ENCODE measurements at places on chromosomes 13 and 19.

DNA sequence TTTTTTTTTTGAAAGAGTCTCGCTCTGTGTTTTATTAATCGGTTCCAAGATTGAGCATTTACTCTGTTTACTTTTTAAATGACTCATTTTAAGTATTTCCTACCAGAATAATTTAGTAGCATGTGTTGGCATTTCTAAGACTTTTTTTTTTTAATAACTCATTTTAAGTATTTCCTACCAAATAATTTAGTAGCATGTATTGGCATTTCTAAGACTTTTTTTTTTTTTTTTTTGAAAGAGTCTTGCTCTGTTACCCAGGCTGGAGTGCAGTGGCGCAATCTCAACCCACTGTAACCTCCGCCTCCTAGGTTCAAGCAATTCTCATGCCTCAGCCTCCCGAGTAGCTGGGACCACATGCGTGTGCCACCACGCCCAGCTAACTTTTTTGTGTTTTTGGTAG lies 13.1 kb downstream of the SETDB2 start:
- peak; percentile 50 for DNase-seq

GRCh38 chr13:79423340-79423739 lies 17.3 kb upstream of the RBM26 start:
- DNase-seq: no peak

DNA sequence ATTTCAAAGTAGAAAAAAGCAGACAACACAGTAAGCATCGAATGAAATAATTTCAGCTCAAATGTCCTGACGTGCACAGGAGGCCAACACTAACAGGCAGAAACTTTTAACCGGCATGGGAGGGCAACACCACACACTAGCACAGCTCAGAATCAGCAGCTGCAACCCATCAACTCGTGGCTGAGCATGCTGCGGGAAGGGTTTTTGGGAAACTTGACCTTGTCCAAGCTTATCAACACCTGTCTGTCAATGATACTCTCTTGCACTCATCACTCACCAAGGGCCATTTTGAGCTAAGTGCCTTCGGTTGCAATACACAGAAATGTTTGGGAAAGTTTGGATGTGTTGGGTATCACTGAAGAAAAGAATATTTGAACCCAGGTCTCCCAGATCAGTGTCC lies 483.7 kb downstream of the TSHZ3 start:
- DNase-seq: no peak

- no peak for DNase-seq
Measured at GRCh38 chr13:110300090-110300815, 6.7 kb downstream of the COL4A1 start.

DNA sequence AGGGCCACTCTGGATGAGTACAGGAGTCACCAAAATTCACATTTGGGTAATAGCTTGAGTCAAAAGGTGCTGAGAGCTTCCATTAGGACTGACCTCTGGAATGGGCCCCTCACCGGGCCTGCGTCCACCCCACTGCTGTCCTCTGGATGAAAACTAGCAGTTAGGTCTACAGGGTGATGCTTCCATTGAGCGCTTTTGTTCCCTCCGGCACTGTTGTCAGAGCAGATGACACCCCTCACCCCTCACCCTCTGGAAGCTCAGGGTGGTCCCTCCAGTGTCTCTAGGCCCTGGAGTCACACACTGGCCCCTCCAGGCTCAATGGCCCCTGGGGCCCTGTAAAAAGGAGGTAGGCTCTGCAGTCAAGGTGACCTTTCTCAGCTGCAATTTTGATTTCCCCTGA lies 187.8 kb upstream of the GPR12 start:
- DNase-seq: no peak

GRCh38 chr13:50783066-50783465 lies 60.4 kb downstream of the DLEU7 start:
- DNase-seq: no peak

GRCh38 chr13:50375792-50376191 lies 360.5 kb downstream of the KCNRG start:
- peak; percentile 90 for DNase-seq

GRCh38 chr19:56125806-56126590 lies 4.9 kb upstream of the ZNF787 start:
- no peak for DNase-seq

DNA sequence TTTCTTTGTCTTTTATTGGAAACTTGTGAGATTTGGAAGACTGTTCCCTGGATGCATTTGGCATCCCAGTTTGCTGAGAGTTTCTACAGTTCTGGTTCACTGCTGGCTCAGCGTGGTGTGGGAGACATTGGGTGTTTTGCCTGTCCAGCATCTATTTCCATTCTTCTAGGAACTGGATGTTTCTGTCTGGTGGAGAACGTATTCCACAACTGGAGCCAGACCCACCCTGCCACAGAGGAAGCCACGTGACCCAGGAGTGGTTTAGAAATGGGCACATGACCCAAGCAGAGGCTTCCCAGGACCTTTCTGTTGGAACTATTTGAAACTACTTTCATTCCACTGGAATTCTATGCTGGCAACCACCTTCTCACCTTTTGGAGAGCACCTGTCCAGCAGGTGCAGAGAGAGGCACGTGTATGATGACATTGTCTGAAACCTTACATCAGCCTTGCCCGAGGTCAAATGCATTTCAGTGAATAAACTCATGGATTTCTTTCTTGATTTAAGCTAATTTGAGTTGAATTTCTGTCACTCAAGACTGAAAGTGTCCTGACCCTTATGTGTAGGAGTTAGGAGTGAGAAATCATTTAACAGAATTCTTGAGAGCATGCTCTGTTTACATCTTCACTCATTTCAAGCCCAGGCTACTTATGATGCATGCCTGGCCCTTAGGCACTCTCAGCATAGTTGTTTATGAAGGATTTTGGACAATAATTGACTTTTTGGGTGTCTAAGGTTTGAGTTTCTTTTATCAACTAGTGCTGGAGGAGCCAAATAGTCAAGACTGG lies 121.8 kb downstream of the AKAP11 start:
- no peak for DNase-seq

DNA sequence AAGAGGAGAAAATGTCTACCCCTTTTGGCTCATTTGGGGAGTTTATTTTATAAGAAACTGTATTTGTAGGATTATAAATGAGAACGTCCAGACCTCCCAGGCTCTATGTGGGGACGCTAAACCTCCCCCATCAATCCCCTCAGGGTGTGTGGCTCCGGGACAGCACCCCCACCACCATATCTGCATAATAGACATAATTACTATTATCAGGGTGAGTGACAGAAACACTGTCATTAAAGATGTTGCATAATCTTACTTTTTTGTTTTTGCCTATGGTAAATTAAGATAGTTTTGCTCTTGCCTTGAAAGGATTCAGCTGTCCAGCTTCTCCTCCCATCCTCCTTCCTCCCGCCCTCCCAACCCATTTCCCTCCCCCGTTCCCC lies 93.3 kb downstream of the NUFIP1 start:
- DNase-seq: no peak

DNA sequence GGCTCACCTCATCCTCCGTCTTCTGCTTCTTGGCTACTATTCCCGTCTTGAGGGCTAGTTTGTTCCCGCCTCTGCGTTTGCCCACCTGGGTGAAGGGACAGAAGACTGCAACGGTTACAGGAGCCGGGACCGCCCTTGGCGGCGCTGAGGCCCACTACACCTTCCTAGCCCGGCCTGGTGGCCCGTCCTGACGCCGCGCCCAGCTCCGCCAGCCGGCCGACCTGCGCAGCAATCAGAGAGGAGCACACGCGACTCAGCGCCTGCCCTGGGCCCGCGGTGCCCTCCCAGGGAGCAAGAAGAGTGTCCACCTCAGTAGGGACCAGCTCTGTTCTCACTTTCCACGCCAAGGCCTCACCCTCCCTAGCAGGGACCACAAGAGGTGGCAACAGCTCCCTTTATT lies 3.1 kb downstream of the TRIR start:
- no peak for DNase-seq

DNA sequence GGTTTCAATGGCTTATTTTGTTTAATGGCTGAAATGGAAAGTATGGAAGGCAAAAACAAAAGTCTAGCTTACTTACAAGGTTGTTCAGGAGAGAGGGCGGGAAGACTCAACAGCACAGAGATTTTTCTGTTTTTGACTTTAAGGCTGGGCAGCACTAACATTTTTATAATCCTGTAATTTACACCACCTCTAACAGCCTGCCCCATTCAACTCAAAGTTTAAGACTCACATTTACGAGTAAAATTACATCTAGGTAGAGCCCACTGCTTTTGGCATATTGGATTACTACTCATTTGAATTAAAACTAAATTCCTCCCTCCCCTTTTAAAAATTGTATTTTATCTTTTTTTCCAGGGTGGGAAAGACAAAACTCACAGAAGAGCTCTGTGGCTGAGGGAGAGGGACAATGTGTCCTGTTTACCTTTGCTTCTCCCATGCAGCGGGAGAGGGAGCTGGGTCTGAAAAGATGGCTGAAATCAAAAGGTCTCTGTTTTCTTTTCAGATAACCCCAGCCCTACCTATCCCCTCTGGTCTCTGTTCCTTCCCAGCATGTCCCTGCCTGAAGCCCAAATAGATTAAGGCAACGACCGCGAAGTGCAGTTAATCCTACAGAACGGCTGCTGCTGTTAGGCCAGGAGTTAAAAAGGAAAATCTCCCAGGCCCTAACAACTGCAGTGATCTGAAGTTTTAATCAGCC lies 6.6 kb downstream of the EFNB2 start:
- no peak for DNase-seq

DNA sequence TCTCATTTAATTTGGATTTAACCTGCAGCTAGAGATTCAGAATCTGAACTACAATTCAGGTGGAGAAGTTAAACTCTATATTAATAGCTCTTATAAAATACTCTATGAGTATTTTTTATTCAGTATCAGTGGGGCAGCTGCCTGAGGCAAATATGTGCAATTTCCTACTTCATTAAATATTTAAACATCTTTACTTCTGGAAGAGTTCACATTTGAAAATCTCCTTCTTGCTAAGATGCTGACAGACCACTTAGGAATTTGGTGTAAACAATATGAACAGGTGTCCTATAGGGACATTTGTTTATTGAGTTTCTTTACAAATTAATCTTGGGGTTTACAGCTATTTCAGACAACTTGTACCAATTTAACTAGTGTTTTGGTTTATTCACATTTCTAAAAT lies 20.4 kb downstream of the STARD13 start:
- no peak for DNase-seq

- no peak for DNase-seq
Measured at GRCh38 chr19:23774106-23774505, 15.4 kb upstream of the ZNF681 start.

GRCh38 chr13:33033986-33034385 lies 17.8 kb downstream of the KL start:
- no peak for DNase-seq

DNA sequence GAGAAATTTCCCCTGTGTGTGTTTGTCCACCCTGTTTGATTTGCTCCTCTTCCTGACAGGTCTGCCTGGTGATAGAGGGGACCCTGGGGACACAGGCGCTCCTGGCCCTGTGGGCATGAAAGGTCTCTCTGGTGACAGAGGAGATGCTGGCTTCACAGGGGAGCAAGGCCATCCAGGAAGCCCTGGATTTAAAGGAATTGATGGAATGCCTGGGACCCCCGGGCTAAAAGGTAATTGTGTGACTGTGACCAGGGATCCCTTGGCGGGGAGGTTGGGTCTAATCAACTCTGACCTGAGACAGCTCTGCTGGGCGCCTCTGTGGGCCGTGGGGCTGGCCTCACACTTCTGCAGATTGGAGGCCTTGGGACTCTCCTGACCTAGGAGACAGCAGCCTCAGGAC lies 81.4 kb downstream of the RAB20 start:
- DNase-seq: no peak

- no peak for DNase-seq
Measured at GRCh38 chr19:2345076-2345475, 15.0 kb upstream of the TMPRSS9 start.

DNA sequence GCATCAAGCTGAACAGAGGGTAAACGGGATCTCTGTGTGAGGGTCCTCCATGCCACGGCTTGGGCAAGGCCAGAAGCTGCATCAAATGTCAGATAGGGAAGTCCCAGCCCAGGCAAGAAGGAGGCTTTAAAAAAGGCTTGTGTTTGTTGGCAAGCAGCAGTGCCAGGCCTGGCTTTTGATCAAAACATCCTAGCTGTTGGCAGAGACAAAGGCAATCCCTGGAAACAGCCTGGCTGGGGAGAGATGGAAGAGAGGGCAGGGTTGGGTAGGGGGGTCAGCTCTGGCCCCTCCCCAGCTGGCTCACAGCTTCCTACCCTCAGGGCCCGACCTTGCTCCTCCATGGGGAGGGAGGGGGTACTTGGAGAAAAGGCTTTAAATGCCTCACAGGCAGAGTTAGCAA lies 61.8 kb upstream of the KCTD15 start:
- no peak for DNase-seq

- no peak for DNase-seq
Measured at GRCh38 chr19:18329035-18329376, 6.1 kb upstream of the LSM4 start.

DNA sequence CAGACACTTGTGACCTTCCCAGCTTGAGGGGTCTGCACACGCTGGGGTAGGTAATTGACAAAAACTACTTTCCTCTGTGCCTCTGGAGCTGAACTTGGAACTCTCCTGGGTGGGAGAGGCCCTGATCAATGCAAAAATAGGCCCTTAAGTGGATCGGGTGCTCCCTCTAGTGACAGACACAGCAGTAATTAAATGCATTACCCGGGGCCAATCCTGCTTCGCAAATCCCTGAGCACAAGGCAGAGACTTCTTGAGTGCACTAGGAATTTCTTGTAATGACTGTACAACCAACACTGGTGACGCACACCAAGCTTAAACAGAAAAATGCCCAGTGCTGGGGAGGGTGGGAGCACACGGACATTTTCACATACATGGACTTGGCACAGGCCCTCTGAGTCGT lies 10.6 kb upstream of the UBE2S start:
- DNase-seq: peak; percentile 83

DNA sequence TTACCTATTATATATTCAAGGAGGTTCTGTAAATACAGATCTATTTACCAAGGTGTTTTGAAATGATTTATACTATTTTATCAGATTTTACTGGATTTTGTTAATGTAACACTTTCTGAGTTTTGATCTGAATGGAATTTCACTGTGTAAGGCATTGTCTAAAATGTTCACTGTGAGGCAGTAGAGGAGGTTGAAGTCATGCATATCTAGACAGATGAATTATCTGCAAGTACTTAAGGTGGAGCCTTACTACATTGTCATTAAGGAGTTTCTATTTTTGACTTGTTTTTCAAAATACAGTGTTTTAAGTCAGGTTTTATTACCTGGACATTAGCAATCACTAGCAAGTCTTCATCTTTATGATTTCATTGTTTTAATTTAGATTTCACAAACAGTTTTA lies 62.1 kb downstream of the TM9SF2 start:
- no peak for DNase-seq

- no peak for DNase-seq
Measured at GRCh38 chr13:90776051-90776748, 571.3 kb upstream of the MIR17HG start.
